ENCODE measurements at places on chromosomes 7 and 10. TPM values are rescaled to one million over a fixed set of nuclear protein-coding genes. Genes with fewer than 3 reads are reported as not detected.
A peak's percentile ranks its signal among the peaks of the same experiment; 100 is the strongest.

JAKMIP3 gene
- not detected for total RNA-seq

GRCh38 chr7:51456431-51457060 lies 139.9 kb upstream of the COBL start:
- no peak for DNase-seq

GRCh38 chr7:120181499-120181898 lies 91.5 kb upstream of the KCND2 start:
- no peak for DNase-seq

DNA sequence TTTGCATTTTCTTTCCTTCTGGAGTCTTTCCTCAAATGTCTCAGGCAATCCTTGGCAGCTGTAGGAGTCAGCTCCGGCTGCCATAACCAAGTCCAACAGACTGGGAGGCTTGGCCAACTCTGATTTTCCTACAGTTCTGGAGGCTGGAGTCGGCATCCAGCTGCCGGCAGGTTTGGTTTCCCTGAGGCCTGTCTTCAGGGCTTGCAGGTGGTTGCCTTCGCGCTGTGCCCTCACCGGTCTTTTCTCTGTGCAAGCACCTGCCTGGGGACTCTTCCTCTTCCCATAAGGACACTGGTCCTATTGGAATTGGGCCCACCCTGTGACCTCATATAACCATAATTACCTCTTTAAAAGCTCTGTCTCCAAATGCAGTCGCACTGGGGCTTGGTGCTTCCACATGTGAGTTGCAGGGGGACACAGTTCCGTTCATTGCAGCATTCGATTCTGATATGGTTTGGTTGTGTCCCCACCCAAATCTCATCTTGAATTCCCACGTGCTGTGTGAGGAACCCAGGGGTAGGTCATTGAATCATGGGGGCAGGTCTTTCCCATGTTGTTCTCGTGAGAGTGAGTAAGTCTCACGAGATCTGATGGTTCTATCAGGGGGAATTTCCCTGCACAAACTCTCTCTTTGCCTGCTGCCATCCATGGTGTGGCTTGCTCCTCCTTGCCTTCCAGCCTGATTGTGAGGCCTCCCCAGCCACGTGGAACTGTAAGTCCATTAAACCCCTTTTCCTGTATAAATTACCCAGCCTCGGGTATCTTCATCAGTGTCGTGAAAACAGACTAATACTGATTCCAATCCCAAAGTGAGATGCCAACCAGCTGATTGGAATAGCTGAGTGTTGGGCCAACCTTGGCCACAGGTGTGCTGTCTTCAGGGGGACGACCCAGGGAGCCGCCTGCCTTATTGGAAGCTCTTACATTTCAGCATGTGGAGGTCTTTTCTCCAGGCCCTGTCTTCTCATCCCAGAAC lies 7.9 kb downstream of the GALNTL5 start:
- no peak for DNase-seq

DNA sequence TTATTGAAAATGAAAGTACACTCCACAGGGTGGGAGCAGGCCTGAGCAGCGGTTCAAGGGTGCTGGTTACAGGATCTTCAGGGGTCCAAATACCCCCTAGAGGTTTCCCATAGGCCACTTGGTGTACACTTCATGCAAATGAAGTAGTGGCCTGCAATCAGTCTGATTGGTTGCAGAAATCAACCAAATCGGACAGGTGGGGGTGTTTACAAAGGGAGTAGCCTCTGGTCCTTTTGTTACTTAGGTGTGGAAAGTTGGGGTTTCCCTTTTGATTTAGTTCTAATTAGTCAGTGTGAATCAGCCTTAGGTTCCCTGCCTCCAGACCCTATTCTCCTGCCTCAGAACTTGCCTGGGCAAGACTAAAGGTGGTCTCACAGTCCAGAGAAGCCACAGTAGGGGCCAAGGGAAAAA lies 49.6 kb downstream of the SYPL1 start:
- DNase-seq = no peak

DNA sequence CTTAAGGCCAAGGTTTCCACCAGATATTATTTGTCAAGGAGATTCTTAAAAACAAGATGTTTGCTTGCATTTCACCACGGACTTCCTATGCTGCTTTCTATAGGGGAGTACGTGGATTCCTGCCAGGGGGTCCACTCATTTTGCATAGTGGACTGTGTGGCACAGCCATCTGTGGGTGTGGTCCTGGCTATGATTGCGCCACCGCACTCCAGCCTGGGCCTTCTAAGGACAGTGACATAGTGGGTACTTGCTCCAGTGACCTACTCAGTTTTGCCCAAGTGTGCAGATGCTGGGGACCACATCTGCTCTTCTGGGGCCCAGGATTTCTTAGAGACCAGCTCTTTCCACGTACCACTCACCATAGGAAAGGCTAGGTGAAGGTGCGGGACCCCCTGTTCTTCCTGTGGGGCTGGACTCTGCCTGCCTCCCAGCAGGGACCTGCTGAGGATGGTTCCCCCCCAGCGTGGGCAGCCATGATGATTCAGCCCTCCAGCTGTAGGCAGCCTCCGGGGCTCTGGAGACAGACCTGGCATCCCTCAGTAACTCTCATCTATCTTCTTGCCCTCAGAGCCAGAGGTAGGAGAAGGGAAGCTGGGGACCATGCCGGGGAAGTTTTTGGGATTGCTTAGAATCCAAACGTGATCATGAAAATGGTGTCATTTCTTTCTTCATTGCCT lies 42.9 kb downstream of the HK1 start:
- DNase-seq = no peak

- peak; percentile 68 for DNase-seq
These were observed 110.4 kb downstream of the OSBPL3 start for GRCh38 chr7:24869572-24869971.

GRCh38 chr7:73429215-73429614 lies 4.4 kb upstream of the FZD9 start:
- DNase-seq = no peak

DNA sequence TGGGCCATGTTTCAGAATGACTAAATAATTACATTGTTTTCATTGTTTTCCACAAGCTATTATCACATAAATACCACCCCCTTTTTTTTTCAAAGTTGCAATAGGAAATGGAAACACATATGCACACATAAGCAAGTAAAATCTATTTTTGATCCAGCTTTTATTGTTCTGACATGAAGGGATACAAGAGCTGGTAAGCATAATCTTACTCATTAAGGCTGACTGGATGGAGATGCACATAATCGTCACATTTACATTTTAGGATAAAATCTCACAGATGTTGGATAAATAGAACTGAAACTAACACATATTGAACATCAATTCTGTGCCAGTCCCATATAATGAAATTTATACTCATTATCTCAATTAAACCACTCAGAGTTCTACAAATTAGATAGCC lies 84.5 kb upstream of the CHRM2 start:
- DNase-seq = no peak

GRCh38 chr7:151423936-151424335 lies 14.1 kb upstream of the WDR86 start:
- DNase-seq = no peak

GRCh38 chr7:74462707-74463100 lies 9.0 kb downstream of the GTF2IRD1 start:
- DNase-seq = no peak

RAMP3 gene
- not detected for total RNA-seq

- no peak for DNase-seq
These were observed 113.2 kb upstream of the ANKRD1 start for GRCh38 chr10:91034042-91034441.

DNA sequence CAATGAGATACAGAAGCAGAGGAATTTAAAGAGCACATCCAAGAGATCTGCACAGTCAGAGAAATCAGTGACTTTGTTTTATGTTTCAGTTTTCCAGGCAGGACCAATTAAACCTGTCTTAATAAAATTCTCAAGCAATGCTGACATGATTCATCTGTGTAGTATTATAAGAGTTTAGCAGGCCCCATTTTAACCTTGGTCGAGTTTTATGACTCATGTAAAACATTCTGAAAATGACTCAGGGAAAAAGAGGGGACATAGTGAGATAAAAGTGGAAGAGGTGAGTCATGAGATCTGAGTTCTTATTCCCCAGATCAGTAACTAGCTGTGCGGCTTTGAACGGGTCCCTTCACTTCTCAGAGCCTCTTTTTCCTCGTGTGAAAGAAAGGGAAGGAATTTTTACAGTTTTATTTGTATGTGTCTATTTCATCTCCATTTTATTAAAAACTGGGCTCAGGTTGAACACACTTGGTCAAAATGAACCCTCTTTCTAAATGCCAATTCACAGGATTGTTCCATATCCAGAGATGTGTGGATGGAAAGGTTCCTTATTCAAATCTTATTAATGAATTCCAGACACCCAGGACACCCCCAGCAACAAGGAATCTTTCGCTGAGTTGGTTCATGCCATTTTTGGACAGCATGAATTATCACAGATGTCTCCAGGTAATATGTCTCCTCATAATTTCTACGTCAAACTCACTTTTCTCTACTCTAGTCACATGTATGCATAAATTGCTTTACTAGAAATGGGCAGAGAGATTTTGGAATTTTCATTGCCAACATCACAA lies 143.2 kb downstream of the JAZF1 start:
- peak; percentile 99 for DNase-seq

DNA sequence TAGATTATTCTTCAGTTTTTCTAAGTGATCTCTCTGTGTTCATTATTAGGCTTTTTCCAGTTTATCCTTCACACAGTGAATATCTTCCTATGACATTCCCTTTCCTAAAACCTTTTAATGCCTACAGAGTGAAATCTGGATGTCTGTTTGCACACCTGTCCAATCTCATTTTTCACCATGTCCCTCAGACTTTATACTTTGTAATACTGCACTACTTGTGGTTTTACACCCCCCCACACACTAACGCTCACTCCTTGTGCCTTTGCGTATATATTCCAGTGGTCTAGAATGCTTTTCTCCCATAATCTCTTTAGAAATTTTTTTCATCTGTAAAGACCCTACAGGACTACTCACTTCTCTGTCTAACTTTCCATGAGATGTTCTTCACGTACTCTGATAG lies 98.2 kb downstream of the EXOC6 start:
- peak; percentile 22 for DNase-seq

OPN1SW gene
- 2.1 TPM for total RNA-seq

DNA sequence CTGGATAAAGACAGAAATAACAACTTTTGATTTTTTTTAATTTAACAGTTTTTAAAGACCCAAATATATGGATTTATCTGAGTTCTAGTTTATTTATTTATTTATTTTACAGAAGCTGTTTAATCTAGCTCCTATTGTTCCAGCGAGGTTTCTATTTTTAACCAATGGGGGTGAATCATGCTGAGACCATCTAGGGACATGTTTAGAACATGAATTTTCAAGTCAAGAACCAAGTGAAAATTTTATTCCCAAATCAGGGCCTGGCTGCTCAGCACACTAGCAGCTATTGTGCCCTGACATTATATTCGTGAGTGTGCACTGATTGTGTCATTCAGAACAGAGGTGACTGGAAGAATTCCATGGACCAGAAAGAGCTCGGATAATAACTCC lies 24.6 kb upstream of the MPP7 start:
- peak; percentile 87 for DNase-seq

SFTPA2 gene
- not detected for total RNA-seq

- DNase-seq = no peak
These were observed 87.7 kb downstream of the TNS3 start for GRCh38 chr7:47493976-47494911.

GRCh38 chr7:99478464-99479440 lies 6.1 kb downstream of the ZNF789 start:
- no peak for DNase-seq

SLC29A4 gene
- 4.7 TPM for total RNA-seq

DNA sequence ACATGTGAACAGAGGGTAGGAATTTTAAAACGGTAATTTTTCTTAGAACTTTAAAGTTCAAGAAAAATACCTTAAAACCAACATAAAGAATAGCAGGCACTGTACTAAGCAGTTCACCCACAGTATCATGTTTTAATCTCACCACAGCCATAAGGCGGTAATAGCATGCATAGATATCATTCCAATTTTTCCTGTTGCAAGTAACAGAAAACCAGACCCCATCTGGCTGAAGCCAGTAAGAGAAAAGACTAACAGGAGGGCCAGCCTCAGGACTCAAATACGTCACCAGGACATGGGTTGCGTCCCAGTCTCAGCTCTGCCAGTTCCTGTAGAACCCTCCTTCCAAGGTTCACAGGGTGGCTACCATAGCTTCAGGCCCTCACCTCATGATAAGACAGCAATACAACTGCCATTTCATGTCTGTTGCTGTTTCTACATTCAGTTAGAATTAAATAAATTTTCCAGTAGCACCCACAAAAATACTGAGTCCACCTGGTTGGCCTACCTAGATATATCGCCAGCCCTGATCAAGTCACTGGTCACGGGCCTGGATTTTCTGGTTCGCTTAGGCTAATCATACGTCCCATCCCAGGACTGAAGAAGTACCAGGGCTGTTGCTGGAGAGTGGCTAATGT lies 2.0 kb upstream of the RNF32 start:
- no peak for DNase-seq

DNA sequence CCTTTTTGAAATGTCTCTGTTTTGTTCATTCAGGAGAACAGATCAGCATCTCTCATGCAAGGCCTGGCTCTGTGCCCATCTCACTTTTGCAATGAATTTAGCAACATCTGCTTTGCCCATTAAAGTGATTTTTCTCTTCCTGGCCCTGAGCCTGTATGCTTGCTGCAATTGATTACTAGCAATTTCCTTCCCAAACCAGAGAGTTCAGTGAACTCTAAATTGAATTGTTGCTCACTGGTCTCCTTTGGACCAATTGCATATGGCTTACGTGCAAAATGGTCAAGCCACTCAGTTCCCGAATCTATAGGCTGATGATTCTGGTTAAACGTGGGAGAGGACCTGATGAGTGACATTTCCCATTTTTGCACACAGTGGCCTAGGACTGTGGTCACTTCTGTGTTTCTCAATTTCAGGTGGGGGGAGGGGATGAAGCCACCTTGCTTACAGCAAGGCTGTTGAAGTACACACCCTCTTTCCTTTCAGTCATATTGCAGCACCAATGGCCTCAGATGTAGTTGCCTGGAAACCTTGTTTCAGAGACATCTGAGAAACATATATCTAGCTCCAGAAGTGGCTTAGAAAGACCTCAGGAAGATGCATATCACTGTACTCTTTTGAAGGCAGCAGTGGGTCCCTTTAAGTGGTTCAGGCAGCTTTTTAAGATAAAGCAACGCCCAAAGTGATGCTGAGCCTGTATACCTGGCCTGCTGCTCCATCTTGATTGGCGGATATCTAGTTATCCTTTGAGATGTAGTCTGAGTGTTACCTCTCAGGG lies 201.4 kb downstream of the PTEN start:
- peak; percentile 43 for DNase-seq

IDI2 gene
- total RNA-seq = not detected

GRCh38 chr7:3239291-3239691 lies 61.8 kb upstream of the SDK1 start:
- DNase-seq = no peak

- DNase-seq = no peak
These were observed 101.7 kb upstream of the SFMBT2 start for GRCh38 chr10:7512487-7512886.

DNA sequence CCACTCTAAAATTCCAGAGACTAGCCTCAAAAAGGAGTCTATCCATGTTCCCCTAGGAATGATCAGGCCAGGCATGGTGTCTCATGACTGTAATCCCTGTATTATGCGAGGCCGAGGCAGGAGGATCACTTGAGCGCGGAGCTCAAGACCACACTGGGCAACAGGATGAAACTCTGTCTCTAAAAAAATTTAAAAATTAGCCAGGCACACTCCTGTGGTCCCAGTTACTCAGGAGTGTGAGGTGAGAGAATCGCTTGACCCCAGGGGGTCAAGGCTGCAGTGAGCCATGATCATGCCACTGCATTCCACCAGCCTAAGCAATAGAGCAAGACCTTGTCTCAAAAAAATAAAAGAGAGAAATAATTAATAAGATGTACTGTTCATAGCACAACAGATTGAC lies 256.8 kb downstream of the KCND2 start:
- no peak for DNase-seq

SPAM1 gene
- not detected for total RNA-seq

GRCh38 chr7:122791959-122792545 lies 89.3 kb upstream of the RNF148 start:
- DNase-seq = no peak

GALNT17 gene
- not detected for total RNA-seq
